ENCODE measurements at places on chromosomes 13 and 19.

DNA sequence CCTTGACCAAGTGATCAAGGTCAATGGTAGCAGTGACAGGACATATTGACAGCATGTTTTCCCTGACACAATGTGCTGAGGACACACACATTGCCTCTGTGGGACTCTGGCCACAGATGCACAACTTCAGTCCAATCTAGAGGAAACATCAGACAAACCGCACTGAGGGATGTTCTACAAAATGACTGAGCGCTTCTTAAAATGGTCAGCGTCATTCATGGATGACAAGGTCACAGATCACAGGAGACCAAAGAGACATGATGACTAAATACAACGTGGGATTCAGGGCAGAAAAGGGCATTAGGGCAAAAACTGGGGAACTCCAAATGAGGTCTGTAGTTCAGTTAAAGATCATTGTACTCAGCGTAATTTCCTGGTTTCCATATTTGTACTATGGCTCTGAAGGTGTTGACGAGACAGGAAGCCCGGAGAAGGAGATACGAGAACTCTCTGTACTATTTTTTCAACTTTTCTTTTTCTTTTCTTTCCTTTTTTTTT, 20.6 kb downstream of the PBX4 start:
- DNase-seq = no peak

GRCh38 chr19:1248139-1248785, at the start of gene MIDN:
MIDN (plus strand) TSS chr19:1248583; CDS start chr19:1250297, 1,714 bp downstream.
- DNase-seq = no peak

GRCh38 chr19:7063339-7063738, 4.9 kb upstream of the MBD3L3 start:
- no peak for DNase-seq

- DNase-seq = no peak
Observed at GRCh38 chr19:35059006-35059798, 17.7 kb downstream of the HPN start.

- DNase-seq = no peak
Observed at GRCh38 chr19:28493884-28494283, 719.1 kb downstream of the UQCRFS1 start.

- DNase-seq = no peak
Observed at GRCh38 chr13:61052175-61052574, 363.5 kb downstream of the PCDH20 start.

DNA sequence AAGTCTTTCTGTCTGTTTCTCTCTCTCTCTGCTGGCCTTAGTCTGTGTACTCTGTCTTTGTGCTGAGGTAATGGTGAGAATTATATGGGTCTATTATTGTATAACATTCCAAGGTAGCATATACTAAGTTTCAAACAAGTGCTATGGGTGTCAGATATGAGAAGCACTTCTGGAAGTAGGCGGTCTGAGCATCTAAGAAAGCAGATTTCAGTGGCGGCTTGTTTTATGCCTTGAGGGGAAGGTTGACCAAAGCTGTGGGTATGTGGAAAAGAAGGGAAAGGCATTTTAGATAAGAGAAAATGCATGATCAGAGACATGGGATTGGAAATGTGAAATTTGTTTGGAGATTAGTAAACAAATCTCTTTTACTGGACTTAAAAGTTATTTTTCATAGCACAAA, 348.5 kb downstream of the RFC3 start:
- no peak for DNase-seq

GRCh38 chr19:19445911-19446361, 40.5 kb downstream of the GATAD2A start:
- DNase-seq = no peak

- DNase-seq = no peak
Observed at GRCh38 chr13:92836171-92836570, 390.4 kb upstream of the GPC6 start.

GRCh38 chr13:49140910-49141611, 79.1 kb upstream of the MLNR start:
- no peak for DNase-seq

- DNase-seq = no peak
Observed at GRCh38 chr13:98768522-98768921, 16.1 kb upstream of the SLC15A1 start.

DNA sequence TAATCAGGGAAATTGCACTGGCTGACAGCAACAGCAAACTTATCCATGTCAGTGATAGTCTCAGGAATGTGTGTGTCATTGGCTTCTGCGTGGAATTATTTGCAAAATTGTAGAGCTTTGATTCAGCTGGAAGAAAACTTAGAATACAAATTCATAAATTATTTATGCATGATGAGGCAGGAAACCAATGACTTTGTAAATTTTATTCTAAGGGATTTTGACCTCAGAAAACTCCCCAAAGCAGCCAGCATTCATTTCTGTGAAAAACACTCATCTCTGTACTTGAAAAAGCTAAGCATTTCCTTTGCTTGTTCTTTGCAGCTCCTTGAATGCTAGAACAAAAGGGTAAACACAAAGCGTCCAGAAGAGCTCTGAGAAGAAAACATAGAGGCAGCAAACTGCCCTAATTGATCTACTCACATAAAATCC, 162.4 kb downstream of the DCT start:
- DNase-seq = no peak

- no peak for DNase-seq
Observed at GRCh38 chr19:32219881-32220472, 125.4 kb upstream of the ZNF507 start.

- DNase-seq = no peak
Observed at GRCh38 chr13:32895296-32895695, 120.9 kb upstream of the KL start.

GRCh38 chr13:39484506-39485313, 118.3 kb downstream of the LHFPL6 start:
- DNase-seq = no peak

- no peak for DNase-seq
Observed at GRCh38 chr13:100394005-100394695, 194.4 kb downstream of the GGACT start.

- DNase-seq = no peak
Observed at GRCh38 chr13:46486270-46486669, 66.7 kb upstream of the LRCH1 start.

- no peak for DNase-seq
Observed at GRCh38 chr13:102203718-102204117, 198.1 kb downstream of the FGF14 start.

DNA sequence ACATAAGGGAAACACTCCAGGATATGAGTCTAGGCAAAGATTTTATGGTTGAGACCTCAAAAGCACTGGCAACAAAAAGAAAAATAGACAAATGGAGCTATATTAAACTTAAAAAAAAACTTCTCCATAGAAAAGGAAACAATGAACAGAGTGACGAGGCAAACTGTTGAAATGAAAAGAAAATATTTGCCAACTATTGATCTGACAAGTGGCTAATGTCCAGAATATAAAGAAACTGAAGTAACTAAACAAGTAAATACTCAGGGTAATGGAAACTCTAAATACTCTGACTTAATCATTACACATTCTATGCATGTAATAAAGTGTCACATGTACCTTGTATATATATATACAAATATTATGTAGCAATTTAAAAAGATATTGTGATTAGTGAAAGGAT, 562.5 kb downstream of the GPC5 start:
- no peak for DNase-seq

Measured in NCI-H2107 (cell line).